ENCODE measurements at places on chromosomes 7 and 10.

DNA sequence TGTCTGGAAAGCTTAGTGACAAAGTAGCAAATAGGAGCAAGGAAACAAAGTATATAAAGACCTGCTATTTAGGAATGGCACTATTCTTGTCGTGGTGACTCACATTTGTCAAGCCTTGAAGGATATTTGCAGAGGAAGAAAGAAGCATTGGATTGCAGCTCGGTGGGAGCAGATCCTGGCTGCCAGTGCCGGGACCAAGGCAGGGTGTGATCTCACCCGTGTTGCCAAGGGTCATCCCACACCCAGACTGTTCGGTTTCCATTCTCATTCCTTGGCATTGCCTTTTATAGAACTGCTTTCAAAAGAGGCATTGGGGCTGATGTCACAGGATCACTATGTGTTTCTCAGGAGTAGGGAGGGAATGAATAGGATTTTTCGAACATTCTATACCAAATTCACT, 176.2 kb downstream of the GALNT17 start:
- DNase-seq, result peak; percentile 44

DNA sequence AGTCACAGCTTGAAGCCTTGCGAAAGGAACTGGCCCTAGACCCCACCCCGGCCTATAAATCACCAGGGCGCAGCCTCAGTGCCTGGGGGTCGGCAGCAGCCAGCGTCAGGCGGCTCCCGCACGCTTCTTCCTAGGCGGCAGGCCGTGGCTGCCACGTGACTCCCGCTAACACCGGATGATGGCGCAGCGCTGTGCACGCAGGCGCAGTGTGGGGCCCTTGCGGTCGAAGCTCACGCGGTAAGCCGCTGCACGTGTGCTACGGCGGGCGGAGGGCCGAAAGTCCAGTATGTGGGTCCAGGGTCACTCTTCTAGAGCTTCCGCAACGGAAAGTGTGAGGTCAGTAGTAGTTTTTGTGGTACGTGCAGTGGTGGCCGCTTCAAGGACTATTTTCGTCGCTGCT, at the start of gene STK31:
STK31 (plus strand) TSS at position 220 of the 400 bp plus-strand sequence; CDS start at position 287, 67 bp downstream.
- DNase-seq, result no peak

DNA sequence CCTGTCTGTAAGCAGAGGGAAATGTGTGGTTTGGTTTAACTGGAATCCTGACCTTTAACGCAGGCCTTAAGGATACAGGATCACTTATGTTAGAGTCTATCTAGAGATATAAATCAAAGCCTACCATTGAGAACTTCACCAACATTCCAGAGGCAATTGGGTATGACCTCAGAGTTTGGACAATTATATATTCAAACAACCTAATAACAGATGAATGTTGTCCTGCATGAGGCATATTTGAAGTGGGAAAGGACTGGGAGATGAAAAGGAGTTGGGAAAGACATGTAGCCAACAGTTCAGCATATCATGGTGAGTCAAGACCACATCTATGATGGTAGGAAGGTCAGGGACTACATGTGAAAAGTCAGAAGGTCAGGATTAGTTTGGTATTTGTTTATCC, 274.2 kb downstream of the DOCK4 start:
- DNase-seq, result no peak

- peak; percentile 31 for DNase-seq
Measured at GRCh38 chr7:36084485-36085091, 68.5 kb upstream of the EEPD1 start.

DNA sequence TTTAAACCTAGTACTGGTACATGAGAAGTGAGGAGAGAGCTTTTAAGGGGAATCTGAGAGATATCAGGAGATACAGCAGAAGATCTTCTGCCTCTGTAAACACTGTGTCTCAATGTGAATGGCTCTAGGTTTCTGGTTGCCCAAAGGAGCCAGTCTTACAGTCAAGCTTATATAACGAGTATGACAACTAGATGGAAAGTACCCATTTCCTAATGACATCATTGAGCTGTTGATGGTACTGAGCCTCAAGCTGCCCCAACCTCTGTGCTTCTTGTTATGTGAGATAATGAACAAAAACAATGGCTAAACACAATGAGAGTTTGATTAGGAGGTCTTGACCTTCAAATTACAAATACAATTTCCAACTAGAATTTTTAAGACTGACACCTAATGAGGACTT, 451.5 kb downstream of the SORCS1 start:
- no peak for DNase-seq

DNA sequence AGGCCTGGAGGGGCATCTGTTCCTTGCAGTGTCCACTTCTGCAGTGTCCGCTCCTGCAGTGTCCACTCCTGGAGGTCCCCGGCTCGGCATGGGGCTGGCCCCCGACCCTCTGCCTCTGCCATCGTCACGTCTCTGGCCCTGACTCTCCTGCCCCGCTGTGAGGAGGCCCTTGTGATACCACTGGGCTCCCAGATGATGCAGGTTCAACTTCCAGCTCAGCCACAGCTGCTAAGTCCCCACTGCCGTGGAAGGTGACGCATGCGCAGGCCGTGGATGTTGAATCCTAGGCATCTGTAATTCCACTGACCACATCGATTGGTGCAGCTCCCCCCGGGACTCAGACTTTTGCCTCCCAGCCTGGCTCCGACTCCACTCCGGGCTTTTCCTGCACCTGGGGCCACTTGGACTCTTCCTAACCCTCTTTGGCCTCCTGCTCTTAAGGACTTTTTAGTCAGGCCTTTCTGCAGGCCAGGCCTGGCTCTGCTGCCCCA, 95.1 kb downstream of the GLRX3 start:
- no peak for DNase-seq

DNA sequence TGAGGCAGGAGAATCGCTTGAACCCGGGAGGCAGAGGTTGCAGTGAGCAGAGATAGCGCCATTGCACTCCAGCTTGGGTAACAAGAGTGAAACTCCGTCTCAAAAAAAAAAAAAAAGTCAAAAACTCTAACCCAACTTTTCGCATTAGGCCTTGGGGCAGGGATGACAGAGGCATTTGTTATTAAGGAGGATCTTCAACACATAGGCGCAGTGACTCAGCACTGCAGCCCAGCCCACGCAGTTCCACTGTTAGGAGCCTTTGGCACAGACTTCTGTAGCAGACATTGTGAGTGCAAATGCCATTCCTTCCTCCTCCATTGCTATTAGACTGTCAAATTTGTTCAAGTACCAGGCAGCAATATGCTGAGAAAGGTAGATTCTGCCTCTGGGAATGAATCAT, 43.1 kb upstream of the KLHL7 start:
- no peak for DNase-seq

DNA sequence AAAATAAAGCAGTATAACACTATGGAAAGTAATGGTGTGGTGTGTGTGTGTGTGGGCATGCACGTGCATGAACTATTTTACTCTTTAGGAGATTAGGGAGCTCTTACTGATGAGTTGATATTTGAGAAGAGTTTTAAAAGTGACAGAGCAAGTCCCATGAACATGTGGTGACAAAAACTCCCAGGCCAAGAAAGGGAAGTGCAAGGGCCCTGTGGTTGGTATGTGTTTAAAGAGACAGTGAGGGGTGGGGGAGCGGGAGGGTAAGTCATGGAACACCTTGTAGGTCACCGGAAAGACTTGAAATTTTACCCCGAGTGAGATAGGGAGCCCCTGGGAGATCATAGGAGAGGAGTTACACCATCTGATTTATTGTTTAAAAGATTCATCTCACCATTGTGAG, 63.3 kb downstream of the AKR1B1 start:
- no peak for DNase-seq

DNA sequence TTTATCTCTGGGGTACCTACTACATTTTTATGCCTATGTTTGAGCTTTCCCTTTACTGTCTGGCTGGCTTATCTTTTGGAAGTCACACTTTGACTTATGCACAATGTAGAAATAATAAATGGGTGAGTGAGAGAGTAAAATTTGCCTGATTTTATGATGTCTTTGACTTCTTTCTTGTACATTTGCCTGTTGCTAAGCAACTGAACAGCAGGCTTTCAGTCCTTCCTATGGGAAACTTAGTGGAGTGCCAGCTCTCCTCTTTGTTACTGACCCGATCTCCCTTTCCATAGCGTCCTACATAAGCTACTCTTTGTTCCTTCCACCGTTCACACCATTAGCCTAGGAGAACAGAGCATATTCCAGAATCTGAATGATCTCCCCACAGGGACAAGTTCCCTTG, 4.2 kb downstream of the TAS2R60 start:
- no peak for DNase-seq

DNA sequence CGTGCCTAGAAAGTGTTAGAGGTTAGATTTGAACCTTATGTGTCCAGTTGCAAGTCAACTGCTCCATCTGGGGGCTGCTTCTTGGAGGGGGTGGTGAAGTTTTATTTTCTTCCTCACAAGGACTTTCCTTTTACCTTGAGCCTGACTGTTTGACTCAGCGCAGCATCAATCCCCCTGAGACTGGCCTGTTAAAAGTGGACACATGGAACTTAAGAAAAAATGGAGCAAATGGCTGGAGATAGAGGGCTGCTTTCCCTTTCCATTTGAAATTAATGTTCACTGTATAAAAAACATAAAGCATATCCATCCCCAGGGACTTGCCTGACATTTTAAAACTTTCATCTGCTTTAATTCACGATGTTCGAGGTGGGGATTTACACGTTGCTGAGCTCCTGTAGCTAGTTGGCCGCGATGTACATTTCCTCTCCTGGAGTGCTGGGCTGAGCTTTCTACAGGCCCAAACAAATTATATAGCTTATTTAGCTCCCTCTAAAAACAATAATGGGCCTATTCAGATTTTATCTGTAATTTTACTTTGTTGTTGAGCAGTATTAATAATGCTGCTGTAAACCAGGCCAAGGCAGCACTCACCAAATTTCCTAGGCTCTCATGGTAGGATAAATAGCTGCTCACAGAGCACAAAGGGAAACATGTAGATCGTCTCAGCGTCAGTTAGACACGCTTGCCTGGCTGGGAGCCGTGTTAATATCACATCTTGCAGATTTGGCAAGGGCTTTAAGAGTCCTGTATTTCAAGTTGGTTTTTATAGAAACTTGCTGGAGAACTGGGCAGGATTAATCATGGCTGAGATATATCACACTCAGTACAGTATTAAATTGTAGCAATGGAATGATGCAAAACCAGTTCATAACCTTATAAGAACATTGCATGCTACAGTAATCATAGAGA, 251.5 kb downstream of the LRMDA start:
- no peak for DNase-seq

GRCh38 chr7:117087639-117088396, 134.5 kb downstream of the ST7 start:
- DNase-seq, result no peak

DNA sequence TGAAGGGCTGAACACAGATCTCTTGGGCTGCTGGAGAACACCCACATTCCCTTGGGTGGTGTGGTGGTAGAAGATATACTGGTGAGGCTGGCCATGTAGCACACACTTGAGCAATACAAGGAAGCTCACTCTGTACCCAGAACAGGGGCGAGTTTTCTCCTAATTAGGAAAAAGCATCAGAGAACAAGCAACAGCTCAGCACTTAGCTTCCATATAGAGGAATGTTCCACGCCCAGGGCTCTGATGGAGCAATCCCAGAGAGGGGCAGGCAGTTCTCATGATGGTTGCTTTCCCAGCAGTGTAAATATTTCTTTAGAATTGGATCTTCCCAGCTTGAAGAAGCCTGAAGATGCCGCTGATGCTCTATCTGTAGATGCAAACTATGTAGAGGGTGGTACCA, 21.0 kb upstream of the PNLIP start:
- DNase-seq, result no peak

GRCh38 chr7:155224116-155224811, 73.4 kb upstream of the INSIG1 start:
- no peak for DNase-seq

DNA sequence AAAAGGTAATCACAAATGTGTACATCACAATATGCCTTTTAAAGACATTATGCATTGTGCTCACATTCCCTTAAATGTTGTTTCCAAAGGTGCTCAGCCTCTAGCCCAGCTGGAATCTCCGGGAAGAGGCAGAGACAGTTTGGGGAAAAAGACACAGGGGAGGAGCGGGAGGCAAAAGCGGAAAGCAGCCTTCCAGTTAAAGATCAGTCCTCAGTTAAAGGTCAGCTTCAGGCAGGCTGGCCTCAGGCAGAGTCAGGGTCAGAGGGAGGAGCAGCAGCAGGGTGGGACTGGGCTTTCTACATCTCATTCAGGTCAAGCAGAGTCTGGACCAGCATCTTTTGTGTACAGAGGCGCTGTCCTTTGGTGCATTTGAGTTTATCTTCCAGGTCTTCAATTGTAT, 18.6 kb downstream of the ST7 start:
- DNase-seq, result no peak

Data from cerebellar cortex (tissue), 1 donor.